ENCODE measurements at places on chromosomes 7 and 10.
A peak's percentile ranks its signal among the peaks of the same experiment; 100 is the strongest.

- no peaks in the 10 kb centered on the region for H3K36me3 ChIP-seq
- H3K4me3 ChIP-seq = no peak overlapping the region
- no peak overlapping the region for H3K27ac ChIP-seq
- H3K27me3 ChIP-seq = peaks cover 10% of the 10 kb centered on the region
- H3K4me1 ChIP-seq = no peaks in the 10 kb centered on the region
These were observed 13.1 kb downstream of the ADGRA1 start for GRCh38 chr10:133100706-133101415.

DNA sequence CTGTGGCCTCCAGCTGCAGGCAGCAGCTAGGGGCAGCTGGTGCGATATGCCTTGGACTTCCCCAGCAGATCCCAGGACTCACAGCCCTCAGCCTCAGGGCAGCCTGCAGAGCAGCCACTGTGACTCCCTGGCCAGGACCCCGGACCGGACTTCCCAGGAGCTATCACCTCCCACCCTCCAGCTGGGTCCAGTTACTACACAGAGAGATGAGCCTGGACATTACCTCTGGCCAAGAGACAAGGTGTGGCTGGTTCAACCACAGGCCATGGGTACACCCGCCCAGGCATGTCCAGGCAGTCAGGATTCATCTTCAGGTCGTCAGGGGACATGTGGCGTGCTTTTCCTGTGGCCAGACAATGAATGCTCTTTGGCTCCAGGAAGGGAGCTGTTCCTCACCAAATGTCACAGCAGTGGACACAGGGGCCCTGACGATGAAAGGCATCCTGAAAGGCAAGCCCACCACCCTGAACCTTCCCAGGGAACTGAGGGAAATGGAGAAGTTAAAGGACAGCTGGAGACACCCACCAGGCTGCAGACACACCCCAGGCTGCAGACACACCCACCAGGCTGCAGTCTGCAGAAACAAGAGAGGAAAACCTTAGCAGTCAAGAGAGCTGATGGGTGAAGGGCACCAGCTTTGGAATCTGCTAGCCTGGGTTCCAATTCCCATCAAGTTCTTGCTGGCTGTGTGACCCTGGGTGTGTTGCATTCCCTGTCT lies 25.8 kb upstream of the NANOS1 start:
- H3K36me3 ChIP-seq = no peaks in the 10 kb centered on the region
- H3K4me1 ChIP-seq = no peaks in the 10 kb centered on the region
- no peak for DNase-seq

GRCh38 chr10:6207658-6208057 lies 4.9 kb downstream of the PFKFB3 start:
- DNase-seq = no peak
- H3K27ac ChIP-seq = no peak overlapping the region
- peaks cover 24% of the 10 kb centered on the region for H3K4me1 ChIP-seq
- no peaks in the 10 kb centered on the region for H3K27me3 ChIP-seq

DNA sequence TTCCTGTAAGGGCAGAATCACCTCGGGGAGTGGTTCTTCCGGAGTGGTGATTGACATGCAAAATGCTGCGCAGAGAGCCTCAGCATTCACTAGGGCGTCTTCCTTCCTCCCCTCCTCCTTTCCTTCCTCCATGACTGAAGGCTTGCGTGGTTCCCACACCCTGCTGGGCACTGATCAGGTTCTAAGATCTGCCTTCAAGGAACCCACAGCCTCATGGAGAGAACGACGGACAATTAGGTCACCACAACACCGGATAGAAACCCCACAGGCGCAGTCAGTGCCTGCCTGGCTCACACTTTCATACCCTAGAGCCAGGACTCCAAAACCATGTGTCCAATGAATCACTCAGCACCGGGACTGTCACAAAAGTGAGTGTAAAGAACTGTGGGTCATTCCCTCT lies 131.3 kb downstream of the DPP6 start:
- H3K36me3 ChIP-seq = no peaks in the 10 kb centered on the region
- DNase-seq = no peak
- H3K4me1 ChIP-seq = no peaks in the 10 kb centered on the region
- no peak overlapping the region for H3K4me3 ChIP-seq
- H3K27ac ChIP-seq = no peak overlapping the region

- H3K36me3 ChIP-seq = no peaks in the 10 kb centered on the region
- H3K4me1 ChIP-seq = no peaks in the 10 kb centered on the region
- no peak overlapping the region for H3K27ac ChIP-seq
- no peak overlapping the region for H3K4me3 ChIP-seq
- peaks cover 29% of the 10 kb centered on the region for H3K27me3 ChIP-seq
These were observed 11.0 kb downstream of the PRR15 start for GRCh38 chr7:29574659-29575058.

- H3K4me1 ChIP-seq = no peaks in the 10 kb centered on the region
- no peak overlapping the region for H3K27ac ChIP-seq
- H3K4me3 ChIP-seq = no peak overlapping the region
- no peaks in the 10 kb centered on the region for H3K36me3 ChIP-seq
- H3K27me3 ChIP-seq = peaks cover 2% of the 10 kb centered on the region
These were observed 406.5 kb downstream of the PLXNA4 start for GRCh38 chr7:132169730-132170129.

- no peak overlapping the region for H3K27ac ChIP-seq
- DNase-seq = no peak
- H3K27me3 ChIP-seq = no peaks in the 10 kb centered on the region
- H3K36me3 ChIP-seq = peaks cover 63% of the 10 kb centered on the region
- H3K4me3 ChIP-seq = no peak overlapping the region
These were observed 17.1 kb upstream of the DDX21 start for GRCh38 chr10:68938884-68939283.

- DNase-seq = no peak
- H3K27me3 ChIP-seq = no peaks in the 10 kb centered on the region
- H3K4me3 ChIP-seq = no peak overlapping the region
- peaks cover 90% of the 10 kb centered on the region for H3K36me3 ChIP-seq
- H3K4me1 ChIP-seq = no peaks in the 10 kb centered on the region
- no peak overlapping the region for H3K27ac ChIP-seq
These were observed 37.3 kb downstream of the FBH1 start for GRCh38 chr10:5927306-5927705.

GRCh38 chr7:91759205-91759863 lies 121.2 kb downstream of the MTERF1 start:
- DNase-seq = no peak
- H3K4me1 ChIP-seq = no peaks in the 10 kb centered on the region
- peaks cover 2% of the 10 kb centered on the region for H3K27me3 ChIP-seq
- no peak overlapping the region for H3K4me3 ChIP-seq

DNA sequence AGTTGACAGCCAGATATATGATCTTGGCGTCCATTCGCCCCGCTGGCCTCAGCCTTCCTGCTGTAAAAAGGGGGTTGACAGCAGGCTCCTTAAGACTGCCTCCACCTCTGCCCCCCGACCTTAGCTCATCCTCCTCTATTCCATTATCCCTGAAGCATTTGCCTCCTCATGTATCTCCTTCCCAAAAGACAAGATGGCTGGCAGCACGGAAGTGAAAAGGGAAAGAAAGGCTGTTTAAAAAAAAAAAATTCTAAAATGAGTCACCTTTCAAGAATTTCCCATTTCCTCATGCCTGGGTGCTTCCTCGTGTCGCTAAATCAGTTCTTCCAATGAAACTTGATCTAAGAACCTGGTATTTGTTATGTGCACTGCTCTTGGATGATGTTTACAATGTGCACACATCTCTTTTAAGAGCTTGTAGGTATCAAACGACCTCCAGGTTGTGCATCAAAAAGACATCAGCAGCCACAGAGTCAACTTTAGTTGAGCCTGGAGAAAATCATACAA lies 1.7 kb downstream of the SCRN1 start:
- no peak for DNase-seq
- peak overlapping the region; percentile 97 for H3K27ac ChIP-seq
- peak overlapping the region; percentile 93 for H3K4me3 ChIP-seq
- H3K4me1 ChIP-seq = peaks cover 37% of the 10 kb centered on the region
- H3K27me3 ChIP-seq = no peaks in the 10 kb centered on the region
- peaks cover 6% of the 10 kb centered on the region for H3K36me3 ChIP-seq

DNA sequence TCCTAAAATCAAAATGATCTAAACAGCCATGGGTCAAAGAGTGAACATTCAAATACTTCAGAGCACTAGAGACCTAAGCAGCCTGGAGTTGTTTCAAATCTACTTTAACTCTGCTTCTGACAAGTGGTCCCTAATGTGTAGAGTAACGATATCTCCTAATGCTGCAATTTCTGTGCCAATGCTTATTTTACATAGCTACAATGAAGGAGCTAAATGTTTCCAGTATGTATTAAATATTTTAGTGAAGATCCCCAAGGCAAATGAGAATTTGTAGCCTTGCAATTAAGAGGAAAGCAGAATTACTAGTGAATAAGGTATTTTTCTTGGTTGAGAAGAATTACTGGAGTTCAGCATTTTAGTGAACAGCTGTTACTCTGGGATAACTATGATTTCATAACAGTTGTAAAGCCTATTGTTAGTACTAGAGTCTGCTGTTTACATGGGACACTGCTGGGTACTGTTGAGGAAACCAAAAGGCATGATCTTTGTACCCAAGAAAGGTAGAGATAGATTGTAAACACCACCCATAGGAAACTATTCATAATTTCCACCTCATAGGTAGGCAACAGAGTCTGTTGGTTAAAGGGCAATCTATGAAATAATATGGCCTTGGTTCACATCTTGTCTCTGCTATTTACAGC lies 271.9 kb downstream of the PLXDC2 start:
- no peaks in the 10 kb centered on the region for H3K27me3 ChIP-seq
- DNase-seq = no peak
- no peak overlapping the region for H3K27ac ChIP-seq

- DNase-seq = no peak
- no peaks in the 10 kb centered on the region for H3K27me3 ChIP-seq
- H3K27ac ChIP-seq = no peak overlapping the region
- H3K36me3 ChIP-seq = no peaks in the 10 kb centered on the region
- no peaks in the 10 kb centered on the region for H3K4me1 ChIP-seq
These were observed 837.7 kb downstream of the REEP3 start for GRCh38 chr10:64358907-64359306.

DNA sequence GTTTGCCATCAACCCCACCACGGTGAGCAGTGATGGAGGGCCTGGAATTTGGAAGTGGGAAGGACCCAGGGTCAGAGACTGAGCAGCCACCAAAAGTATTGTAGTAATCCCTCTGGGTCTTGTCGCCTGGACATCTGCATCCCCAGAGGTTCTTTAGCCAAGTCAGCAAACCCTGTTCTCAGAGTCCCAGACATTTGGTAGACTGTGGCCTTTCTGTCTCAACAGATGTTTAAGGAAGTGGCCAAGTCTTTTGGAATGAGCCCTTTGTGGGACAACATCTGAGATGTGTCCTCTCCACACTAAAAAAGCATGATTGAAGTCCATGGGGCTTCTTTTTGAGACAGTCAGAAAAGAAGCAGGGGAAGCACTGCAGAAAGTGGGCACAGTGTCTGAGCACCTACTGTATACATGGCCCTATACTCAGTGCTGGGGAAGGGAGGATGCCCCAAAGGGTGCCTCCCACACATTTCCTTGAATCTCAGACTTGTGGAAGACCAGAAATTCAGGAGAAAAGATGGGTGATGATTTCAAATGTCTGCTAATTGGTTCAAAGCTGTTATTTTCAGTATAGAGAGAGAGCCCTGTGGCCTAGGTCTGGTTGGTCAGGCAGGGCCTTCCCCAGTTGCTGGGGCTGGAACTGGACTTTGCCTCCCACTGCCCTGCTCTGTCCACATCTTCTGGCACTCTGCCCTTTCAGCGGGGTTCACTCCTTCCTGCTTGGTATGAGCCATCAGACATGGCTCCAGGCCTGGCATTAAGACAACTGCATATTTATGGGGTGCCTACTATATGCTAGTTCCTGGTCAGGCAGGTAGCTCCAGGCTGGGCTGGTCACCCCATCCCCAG lies 26.5 kb upstream of the VSIR start:
- no peaks in the 10 kb centered on the region for H3K36me3 ChIP-seq
- DNase-seq = no peak
- H3K27ac ChIP-seq = no peak overlapping the region
- no peaks in the 10 kb centered on the region for H3K27me3 ChIP-seq
- peaks cover 23% of the 10 kb centered on the region for H3K4me1 ChIP-seq
- no peak overlapping the region for H3K4me3 ChIP-seq

GRCh38 chr7:98210513-98211220 lies 572 bp upstream of the BHLHA15 start:
- peaks cover 4% of the 10 kb centered on the region for H3K27me3 ChIP-seq
- H3K36me3 ChIP-seq = peaks cover 21% of the 10 kb centered on the region
- no peak overlapping the region for H3K4me3 ChIP-seq
- H3K27ac ChIP-seq = no peak overlapping the region
- no peak for DNase-seq

DNA sequence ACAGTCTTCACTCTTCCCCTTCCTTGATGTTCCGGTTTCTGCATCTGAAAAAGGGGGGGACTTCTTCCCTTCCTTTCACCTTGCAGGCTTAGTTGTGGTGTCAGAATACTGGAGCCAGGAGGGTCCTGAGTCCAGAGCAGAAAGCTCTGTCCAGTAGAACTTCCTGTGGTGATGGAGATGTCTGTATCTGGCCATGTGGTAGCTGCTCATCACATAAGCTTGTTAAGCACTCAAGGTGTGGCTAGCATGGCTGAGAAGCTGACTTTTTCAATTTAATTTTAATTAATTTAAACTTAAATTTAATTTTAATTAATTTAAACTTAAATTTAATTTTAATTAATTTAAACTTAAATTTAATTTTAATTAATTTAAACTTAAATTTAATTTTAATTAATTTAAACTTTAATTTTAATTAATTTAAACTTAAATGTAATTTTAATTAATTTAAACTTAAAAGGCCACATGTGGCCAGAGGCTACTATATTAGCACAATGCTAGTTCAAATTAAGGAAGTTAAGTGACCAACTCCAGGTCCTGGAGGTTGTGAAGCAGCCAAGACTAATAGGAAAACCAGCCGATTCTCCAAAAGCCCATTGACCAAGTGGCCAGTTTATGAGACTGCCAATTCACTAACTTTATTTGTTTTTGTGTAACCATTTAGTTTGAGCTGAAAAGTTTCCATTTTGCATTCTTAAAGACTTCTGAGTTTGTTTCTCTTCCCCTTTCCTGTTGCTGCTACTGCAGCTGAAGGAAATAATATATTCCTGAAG lies 16.3 kb downstream of the MSRB2 start:
- H3K27ac ChIP-seq = no peak overlapping the region
- no peak for DNase-seq
- H3K36me3 ChIP-seq = peaks cover 17% of the 10 kb centered on the region
- H3K27me3 ChIP-seq = no peaks in the 10 kb centered on the region
- no peaks in the 10 kb centered on the region for H3K4me1 ChIP-seq

- no peak overlapping the region for H3K27ac ChIP-seq
- H3K36me3 ChIP-seq = no peaks in the 10 kb centered on the region
- DNase-seq = no peak
- no peaks in the 10 kb centered on the region for H3K4me1 ChIP-seq
- no peak overlapping the region for H3K4me3 ChIP-seq
These were observed 482.6 kb downstream of the IPMK start for GRCh38 chr10:57785068-57785467.

Measured in activated B cell treated with CpG ODN at 0.5 μM for 24 hours (primary cell).